ENCODE measurements at places on chromosomes 5 and 9.

DNA sequence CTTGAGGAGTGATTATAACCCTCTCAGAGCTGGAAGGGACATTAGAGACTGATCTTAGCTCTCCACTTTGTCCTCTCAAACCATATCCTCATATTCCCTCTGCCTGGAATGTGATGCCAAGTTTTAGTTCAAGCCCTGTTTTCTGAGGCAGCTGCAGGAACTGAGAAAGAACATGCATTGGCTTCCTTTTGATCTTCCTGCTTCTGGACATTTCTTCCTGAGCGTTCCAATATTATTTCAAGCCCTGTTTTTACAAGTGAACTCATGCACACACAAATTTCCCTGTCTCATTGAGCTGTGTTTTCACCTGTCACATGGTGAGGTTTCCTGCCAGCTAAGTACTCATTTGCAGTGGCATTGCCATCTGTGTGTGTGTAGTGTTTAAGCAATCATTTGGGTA is 17.0 kb downstream of the FOCAD start:
- no peak for DNase-seq

GRCh38 chr5:6755941-6756340 is 42.7 kb downstream of the TENT4A start:
- DNase-seq = no peak

- DNase-seq = no peak
Measured at GRCh38 chr5:35902046-35902672, 36.3 kb downstream of the CAPSL start.

- no peak for DNase-seq
Measured at GRCh38 chr9:124741662-124742061, 29.4 kb downstream of the NR6A1 start.

- no peak for DNase-seq
Measured at GRCh38 chr5:170301149-170301548, 3.6 kb upstream of the LCP2 start.

GRCh38 chr5:87392801-87393200 is 19.9 kb downstream of the CCNH start:
- no peak for DNase-seq

- DNase-seq = no peak
Measured at GRCh38 chr9:124066783-124067577, 55.4 kb downstream of the LHX2 start.

- no peak for DNase-seq
Measured at GRCh38 chr9:127104581-127105311, 17.7 kb downstream of the ANGPTL2 start.

- no peak for DNase-seq
Measured at GRCh38 chr9:118459913-118460312, 755.7 kb downstream of the TLR4 start.

GRCh38 chr5:134136221-134136631 is 21.7 kb downstream of the TCF7 start:
- DNase-seq = no peak

GRCh38 chr5:135079099-135079681 is 45.2 kb upstream of the PITX1 start:
- no peak for DNase-seq

GRCh38 chr5:178425621-178426068 is 164.5 kb downstream of the COL23A1 start:
- no peak for DNase-seq

DNA sequence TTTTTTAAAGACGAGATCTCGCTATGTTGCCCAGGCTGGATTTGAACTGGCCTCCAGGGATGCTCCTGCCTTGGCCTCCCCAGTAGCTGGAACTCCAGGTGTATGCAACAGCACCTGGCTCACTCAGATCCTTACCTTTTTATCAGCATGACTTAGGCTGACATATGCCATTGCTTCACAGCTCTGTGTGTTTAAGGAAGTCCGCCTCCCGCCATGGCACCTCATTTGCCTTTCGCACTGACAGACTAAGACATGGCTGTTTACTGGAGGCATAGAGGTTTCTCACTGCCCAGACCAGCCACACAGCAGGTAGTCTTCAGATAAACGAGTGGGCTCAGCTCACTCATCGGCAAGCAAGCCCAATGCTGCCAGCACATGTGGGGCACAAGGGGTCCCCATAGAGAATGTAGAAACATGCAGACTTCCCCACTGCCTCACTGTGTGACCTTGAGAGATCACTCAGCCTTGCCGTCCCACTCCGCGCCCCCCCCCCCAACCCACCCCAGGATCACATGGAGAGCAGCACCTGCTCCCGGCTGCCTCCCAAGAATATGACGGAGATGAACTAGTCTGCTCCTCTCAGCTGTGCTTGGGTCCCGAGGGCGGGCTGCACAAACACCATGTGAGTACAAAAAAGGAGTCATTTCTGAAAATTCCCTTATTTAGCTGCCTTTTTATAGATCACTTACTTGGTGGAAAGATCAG is 62.8 kb downstream of the DCP2 start:
- no peak for DNase-seq

- no peak for DNase-seq
Measured at GRCh38 chr5:107980923-107981692, 310.4 kb upstream of the EFNA5 start.

DNA sequence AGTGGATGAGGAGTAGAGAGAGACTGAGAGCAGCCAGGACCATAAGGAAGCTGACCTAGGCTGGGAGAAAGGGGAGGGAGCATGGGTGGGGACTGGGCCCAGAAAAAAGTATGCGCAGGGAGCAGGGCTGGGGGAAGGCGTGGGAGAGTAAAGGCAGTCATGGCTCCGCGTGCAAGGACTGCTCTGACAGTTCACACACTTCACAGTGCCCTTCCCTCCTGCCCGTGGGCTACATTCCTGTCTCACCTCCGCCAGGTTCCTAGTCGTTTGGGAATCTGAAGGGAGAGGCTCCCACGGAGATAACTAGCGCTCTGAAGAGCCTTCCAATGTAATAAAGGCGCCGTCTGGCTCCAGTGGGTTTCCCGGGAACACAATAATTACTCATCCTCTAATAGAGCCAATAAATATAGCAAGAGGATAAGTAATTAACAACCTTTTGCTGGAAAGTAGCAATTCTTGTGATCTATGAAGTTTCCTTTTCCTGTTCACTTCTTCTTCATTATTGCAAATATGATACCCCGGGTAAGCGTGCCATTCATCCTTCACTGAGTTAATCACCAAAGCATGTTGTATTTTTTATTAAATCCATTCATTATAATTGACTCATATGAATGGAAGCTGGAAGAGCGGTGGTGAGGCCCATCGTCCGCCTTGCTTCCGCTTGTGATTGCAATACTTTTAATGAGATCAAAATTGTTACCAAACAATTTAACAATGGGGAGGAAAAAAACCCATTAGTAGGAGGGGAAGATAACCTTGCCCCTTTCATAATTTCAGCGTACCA is 39.3 kb downstream of the TTLL11 start:
- no peak for DNase-seq

- no peak for DNase-seq
Measured at GRCh38 chr5:85921590-85921989, 696.2 kb upstream of the COX7C start.

DNA sequence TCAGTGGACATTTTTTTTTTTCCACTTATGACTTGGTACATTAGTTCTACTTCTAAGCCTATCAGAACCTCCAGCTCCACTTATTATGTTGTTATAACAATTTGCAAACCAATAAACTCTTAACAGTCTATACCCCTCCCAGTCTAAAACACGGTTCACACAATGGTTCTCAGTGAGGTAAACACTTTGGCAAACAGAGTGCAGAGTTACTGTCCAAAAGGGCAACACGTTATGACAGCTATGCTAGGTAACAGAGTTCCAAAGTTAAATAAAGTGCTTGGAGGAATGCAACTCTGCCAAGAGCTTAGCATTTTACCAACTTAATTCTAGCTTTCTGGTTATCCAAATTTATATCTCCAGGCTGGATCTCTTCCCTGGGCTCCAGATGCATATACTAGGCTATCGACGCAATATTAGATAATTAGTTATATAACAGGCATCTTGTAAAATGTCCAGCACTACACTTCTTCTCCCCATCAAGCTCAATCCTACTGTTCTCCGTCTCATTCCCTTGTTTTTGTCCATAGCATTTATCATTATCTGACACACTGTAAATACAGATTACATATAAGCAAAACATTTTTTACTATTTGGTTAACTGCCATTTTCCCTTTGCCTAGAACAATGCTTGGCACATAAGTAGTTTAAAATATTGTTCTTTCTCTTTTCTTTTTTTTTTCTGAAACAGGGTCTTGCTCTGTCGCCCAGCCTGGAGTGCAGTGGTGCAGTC is 14.3 kb downstream of the FNBP1 start:
- DNase-seq = no peak

- no peak for DNase-seq
Measured at GRCh38 chr9:105399117-105399516, 48.7 kb upstream of the FSD1L start.

DNA sequence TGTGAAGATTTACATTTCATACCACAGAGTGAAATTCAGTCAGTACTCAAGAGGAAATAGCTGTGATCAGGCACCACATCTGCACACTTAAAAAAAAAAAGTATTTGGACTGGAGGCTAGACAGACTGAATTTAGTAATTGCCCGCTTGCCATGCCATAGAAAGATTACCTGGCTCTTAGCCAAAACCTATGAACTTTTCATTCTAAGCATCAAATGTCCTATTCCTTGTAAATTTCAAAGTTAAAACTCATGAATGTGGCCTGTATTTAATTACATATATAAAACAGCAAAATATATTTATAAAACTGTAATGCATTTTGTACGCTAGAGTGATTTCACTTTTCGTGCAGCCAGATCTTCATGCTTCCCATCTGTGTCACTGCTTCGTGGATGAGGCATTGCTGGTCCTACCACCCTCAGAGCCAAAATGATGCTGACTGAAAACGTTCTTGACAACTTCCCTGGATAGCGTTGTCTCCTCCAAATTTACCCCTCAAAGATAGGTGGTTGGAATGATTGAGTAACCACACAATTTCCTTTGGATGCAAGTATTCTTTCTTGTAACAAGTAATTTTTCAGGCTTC is 447.9 kb upstream of the SGCD start:
- DNase-seq = no peak

DNA sequence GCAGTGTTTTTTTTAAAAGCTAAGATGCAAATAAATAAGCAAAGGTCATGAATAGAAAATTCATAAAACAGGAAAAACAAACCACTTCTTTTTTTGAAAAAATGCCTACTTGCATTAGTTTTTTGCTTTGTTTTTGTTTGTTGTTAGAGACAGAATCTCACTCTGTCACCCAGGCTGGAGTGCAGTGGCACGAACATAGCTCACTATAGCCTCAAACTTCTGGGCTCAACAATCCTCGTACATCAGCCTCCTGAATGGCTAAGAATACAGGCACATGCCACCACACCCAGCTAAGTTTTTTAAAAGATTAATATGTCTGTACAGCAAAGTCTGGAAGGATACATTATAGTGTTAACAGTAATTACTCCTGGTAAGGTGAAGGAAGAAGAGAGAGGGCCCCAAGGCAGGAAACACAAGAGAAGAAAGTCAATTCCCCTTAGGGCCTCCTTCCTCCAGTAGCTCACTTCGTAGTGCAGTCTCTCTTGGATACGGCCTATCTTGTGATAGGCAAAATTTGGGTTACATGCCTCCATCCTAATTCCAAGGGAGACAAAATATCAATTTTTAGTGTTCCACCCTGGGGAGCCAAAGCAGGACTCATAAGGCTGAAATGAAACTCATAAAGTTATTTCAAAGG is 15.3 kb downstream of the FAM169A start:
- no peak for DNase-seq

DNA sequence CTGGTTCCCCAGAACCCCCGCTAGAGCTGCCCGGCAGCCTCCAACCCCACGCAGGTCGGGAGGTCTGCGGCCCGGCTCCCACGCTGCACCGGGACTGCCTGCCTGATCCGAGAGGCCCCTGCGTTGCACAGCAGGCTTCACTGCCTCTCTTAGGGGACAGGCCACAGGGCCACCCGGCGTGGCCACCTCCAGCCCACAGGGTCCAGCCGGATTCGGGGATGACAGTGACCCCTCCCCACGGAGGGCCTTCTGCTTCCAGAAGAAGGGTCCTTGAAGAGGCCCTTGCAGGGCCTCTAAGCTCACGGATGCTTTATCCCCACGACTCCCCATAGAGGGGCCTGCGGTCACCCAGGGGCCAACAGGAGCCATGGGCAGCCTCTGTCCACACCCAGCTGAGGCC is 66.1 kb upstream of the PPP1R26 start:
- DNase-seq = no peak

DNA sequence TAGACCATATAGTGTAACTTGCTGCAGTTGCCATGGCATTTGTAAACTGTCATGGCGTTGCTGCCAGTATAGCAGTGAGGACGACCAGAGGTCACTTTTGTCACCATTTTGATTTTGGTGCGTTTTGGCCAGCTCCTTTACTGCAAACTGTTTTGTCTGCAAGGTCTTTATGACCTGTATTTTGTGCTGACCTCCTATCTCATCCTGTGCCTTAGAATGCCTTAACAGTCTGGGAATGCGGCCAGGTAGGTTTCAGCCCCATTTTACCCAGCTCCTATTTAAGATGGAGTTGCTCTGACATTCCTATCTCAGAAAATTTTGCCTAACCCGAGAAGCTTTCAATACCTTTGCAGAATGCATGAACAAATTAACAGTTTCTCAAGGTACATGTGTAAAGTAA is 914.4 kb upstream of the ACO1 start:
- DNase-seq = no peak

Measured in stimulated activated CD4-positive, alpha-beta T cell treated with anti-CD3 and anti-CD28 coated beads, Interleukin-1b, Interleukin-23, amount 100 ng/mL, for 1 hour (primary cell).